ENCODE measurements at places on chromosomes 5 and 9. TPM values are rescaled to one million over a fixed set of nuclear protein-coding genes. Genes with fewer than 3 reads are reported as not detected.

- no peaks in the 10 kb centered on the region for H3K27me3 ChIP-seq
- no peak overlapping the region for H3K27ac ChIP-seq
- H3K4me3 ChIP-seq, result no peak overlapping the region
- DNase-seq, result no peak
These were observed 96.0 kb downstream of the LIX1 start for GRCh38 chr5:97046270-97046982.

The IL3 gene
- total RNA-seq, result not detected

DNA sequence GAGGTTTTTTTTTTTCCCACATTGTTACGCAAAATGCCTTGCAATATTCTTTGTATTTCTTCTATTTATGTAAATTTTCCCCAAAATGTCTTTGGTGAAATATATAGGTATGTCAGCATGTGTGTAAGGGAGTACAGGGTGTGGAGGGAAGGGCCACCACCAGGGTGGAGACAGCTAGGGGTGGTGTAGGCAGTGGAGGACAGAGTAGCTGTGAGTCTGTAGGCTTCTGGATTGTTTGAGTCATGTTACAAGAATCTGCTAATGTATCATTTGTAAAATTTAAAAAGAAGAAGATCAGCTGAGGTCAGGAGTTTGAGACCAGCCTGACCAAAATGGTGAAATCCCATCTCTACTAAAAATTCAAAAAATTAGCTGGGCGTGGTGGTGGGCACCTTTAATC is 175.5 kb downstream of the NXNL2 start:
- peak; percentile 53 for DNase-seq
- H3K36me3 ChIP-seq, result no peaks in the 10 kb centered on the region
- no peaks in the 10 kb centered on the region for H3K4me1 ChIP-seq
- H3K27me3 ChIP-seq, result no peaks in the 10 kb centered on the region
- H3K27ac ChIP-seq, result no peak overlapping the region
- H3K4me3 ChIP-seq, result no peak overlapping the region

DNA sequence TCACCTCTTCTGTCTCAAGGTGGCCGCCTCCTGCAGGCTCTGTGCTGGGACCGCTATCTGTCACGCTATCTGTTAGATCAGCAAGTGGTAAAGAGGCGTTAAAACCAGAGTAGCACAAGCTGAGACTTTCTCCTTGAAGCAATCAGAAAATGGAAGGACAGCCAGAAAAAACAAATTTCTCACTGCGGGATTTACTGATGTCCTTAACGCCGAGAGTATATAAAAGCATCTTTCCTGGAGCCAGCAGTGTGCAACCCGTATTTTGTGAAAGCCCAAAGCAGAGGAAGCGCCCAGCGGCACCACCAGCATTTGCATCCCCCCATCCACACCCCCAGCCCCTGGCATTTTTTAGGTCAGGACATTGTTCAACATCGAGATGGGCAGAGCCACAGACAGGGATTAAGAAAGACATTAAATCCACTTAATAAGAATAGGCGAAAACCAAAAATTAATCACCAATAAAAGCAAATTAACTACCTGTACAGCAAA is 48.6 kb downstream of the DUSP1 start:
- DNase-seq, result no peak
- peak overlapping the region; percentile 45 for H3K27ac ChIP-seq
- peaks cover 29% of the 10 kb centered on the region for H3K4me1 ChIP-seq
- no peak overlapping the region for H3K4me3 ChIP-seq
- H3K36me3 ChIP-seq, result no peaks in the 10 kb centered on the region

- DNase-seq, result no peak
- peaks cover 16% of the 10 kb centered on the region for H3K36me3 ChIP-seq
- H3K27me3 ChIP-seq, result no peaks in the 10 kb centered on the region
- H3K4me3 ChIP-seq, result peak overlapping the region; percentile 64
- H3K4me1 ChIP-seq, result peaks cover 56% of the 10 kb centered on the region
These were observed 123.7 kb downstream of the C9orf50 start for GRCh38 chr9:129497005-129497812.

- H3K27me3 ChIP-seq, result no peaks in the 10 kb centered on the region
- no peak for DNase-seq
- H3K36me3 ChIP-seq, result no peaks in the 10 kb centered on the region
- no peaks in the 10 kb centered on the region for H3K4me1 ChIP-seq
- no peak overlapping the region for H3K27ac ChIP-seq
- no peak overlapping the region for H3K4me3 ChIP-seq
These were observed 18.4 kb downstream of the POU5F2 start for GRCh38 chr5:93723005-93723404.

GRCh38 chr5:15798006-15798405 is 298.0 kb downstream of the FBXL7 start:
- H3K27ac ChIP-seq, result no peak overlapping the region
- no peak for DNase-seq
- H3K27me3 ChIP-seq, result no peaks in the 10 kb centered on the region
- H3K36me3 ChIP-seq, result no peaks in the 10 kb centered on the region
- no peak overlapping the region for H3K4me3 ChIP-seq

The RNF183 gene
- not detected for total RNA-seq

GRCh38 chr5:83785176-83785668 is 64.6 kb upstream of the HAPLN1 start:
- H3K36me3 ChIP-seq, result no peaks in the 10 kb centered on the region
- no peak overlapping the region for H3K4me3 ChIP-seq
- no peaks in the 10 kb centered on the region for H3K27me3 ChIP-seq

DNA sequence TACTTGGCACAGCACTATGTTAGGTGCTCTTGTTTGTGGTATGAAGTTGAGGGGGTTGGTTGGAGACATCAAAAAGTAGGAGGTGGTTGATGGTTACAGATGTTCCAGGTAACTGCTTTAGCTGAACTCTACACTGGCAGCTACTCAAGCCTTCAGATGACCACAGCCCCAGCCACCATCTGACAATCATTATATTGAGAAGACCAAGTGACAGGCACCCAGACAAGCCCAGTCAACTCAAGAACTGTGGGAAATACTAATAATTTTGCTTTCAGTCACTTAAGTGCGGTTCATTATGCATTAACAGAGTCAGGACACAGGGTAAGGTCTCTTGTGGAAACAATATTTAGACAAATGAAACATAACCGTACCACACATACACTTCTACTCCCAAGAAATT is 38.9 kb upstream of the SLIT3 start:
- H3K27me3 ChIP-seq, result no peaks in the 10 kb centered on the region
- H3K27ac ChIP-seq, result no peak overlapping the region
- no peaks in the 10 kb centered on the region for H3K4me1 ChIP-seq
- no peak for DNase-seq

GRCh38 chr5:132896685-132897084 is 23.2 kb downstream of the LEAP2 start:
- H3K4me1 ChIP-seq, result no peaks in the 10 kb centered on the region
- H3K4me3 ChIP-seq, result no peak overlapping the region
- no peak for DNase-seq

- DNase-seq, result no peak
- H3K4me3 ChIP-seq, result no peak overlapping the region
- H3K4me1 ChIP-seq, result no peaks in the 10 kb centered on the region
- no peak overlapping the region for H3K27ac ChIP-seq
- H3K36me3 ChIP-seq, result no peaks in the 10 kb centered on the region
- H3K27me3 ChIP-seq, result no peaks in the 10 kb centered on the region
These were observed 356.5 kb upstream of the TUSC1 start for GRCh38 chr9:26034786-26035185.

The ADGRD2 gene
- total RNA-seq, result not detected

DNA sequence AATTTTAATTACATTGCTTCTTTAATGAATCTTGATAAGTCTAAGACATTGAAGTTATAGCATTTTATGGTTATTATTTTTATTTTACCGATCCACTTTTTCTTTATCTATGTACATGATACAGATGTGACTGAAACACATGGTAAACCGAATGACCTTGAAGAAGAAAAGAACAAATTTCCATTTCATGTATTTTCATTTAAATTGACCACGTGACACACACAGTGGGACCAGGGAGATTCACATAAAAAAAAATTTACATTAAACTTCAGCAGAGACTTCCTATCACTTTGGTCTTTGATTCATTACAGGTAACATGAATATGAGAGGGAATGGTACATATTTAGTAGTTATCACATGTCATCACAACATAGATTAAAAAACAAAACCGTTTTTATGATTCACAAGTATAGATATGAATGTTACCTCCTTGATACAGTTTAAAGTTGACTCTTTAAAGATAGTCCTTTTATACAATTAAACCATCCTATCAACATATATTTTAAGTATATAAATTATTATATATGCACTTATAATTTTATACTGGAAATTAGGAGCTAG is 133.1 kb downstream of the ZCCHC7 start:
- H3K4me1 ChIP-seq, result no peaks in the 10 kb centered on the region
- H3K36me3 ChIP-seq, result no peaks in the 10 kb centered on the region
- no peaks in the 10 kb centered on the region for H3K27me3 ChIP-seq
- H3K4me3 ChIP-seq, result no peak overlapping the region

GRCh38 chr5:17229313-17229712 is 11.9 kb downstream of the BASP1 start:
- no peak overlapping the region for H3K4me3 ChIP-seq
- H3K4me1 ChIP-seq, result no peaks in the 10 kb centered on the region
- DNase-seq, result no peak
- H3K27ac ChIP-seq, result no peak overlapping the region
- no peaks in the 10 kb centered on the region for H3K36me3 ChIP-seq
- H3K27me3 ChIP-seq, result no peaks in the 10 kb centered on the region

GRCh38 chr9:98943682-98944056 is at the start of gene COL15A1:
COL15A1 (plus strand) TSS chr9:98943907; CDS start chr9:98944062, 155 bp downstream.
- H3K36me3 ChIP-seq, result no peaks in the 10 kb centered on the region
- H3K4me3 ChIP-seq, result peak within 1 kb of the TSS; percentile 72
- peaks cover 60% of the 10 kb centered on the region for H3K4me1 ChIP-seq
- peaks cover 4% of the 10 kb centered on the region for H3K27me3 ChIP-seq
- DNase-seq, result no peak

- H3K36me3 ChIP-seq, result no peaks in the 10 kb centered on the region
- no peak for DNase-seq
- no peak overlapping the region for H3K4me3 ChIP-seq
- no peaks in the 10 kb centered on the region for H3K27me3 ChIP-seq
- H3K27ac ChIP-seq, result no peak overlapping the region
- peaks cover 18% of the 10 kb centered on the region for H3K4me1 ChIP-seq
These were observed 177.9 kb downstream of the C9orf152 start for GRCh38 chr9:110029956-110030480.

GRCh38 chr9:5549658-5550650 is 39.6 kb downstream of the PDCD1LG2 start:
- no peaks in the 10 kb centered on the region for H3K36me3 ChIP-seq
- H3K27me3 ChIP-seq, result no peaks in the 10 kb centered on the region
- DNase-seq, result no peak
- no peak overlapping the region for H3K27ac ChIP-seq
- no peaks in the 10 kb centered on the region for H3K4me1 ChIP-seq

The FNBP1 gene
- total RNA-seq, result 317 TPM

- no peak overlapping the region for H3K4me3 ChIP-seq
- H3K4me1 ChIP-seq, result no peaks in the 10 kb centered on the region
- DNase-seq, result no peak
- H3K27me3 ChIP-seq, result no peaks in the 10 kb centered on the region
- H3K36me3 ChIP-seq, result no peaks in the 10 kb centered on the region
These were observed 26.3 kb downstream of the SPZ1 start for GRCh38 chr5:80346055-80346454.

Data from esophagus muscularis mucosa (tissue), 4 donors.